ENCODE measurements at places on chromosomes 6 and 20. TPM values are rescaled to one million over a fixed set of nuclear protein-coding genes. Genes with fewer than 3 reads are reported as not detected.

DNA sequence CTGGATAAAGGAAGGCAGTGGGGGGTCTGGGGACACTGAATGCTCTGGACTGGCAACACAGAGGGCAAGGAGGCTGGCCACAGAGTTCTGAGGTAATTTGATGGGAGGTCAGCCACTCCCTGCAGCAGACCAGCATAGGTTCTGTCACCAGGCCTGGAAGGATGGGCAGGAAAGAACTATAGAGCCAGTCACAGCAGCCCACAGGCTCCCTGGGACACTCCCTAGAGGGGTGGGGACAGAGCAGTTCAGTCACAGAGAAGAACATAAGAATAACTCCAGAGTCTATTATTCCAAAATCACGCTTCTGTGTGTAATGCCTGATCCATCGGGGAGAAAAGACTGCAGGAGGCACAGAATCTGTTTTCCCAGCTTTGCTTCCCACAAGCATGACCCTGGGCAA, 19.6 kb downstream of the DYNLRB1 start:
- DNase-seq: no peak

DNA sequence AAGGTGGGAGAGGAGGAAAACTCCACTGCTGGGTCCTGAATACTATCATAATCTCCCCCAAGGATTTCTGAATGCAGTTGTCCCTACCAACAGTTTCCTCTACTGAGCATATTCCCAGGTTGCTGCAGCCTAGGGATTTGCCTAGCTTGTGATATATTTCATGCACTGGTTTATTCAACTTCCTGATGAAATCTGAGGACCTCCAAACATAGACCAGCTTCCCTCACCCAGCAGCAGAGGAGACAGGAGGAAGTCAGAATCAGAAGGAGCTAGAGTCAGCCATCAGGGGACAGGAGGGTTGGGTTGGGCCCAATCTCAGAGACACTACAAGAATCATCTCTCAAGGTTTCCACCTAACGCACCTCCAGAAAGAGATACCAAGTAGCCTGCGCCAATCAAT, 138.4 kb upstream of the TOP1 start:
- DNase-seq: no peak

DNA sequence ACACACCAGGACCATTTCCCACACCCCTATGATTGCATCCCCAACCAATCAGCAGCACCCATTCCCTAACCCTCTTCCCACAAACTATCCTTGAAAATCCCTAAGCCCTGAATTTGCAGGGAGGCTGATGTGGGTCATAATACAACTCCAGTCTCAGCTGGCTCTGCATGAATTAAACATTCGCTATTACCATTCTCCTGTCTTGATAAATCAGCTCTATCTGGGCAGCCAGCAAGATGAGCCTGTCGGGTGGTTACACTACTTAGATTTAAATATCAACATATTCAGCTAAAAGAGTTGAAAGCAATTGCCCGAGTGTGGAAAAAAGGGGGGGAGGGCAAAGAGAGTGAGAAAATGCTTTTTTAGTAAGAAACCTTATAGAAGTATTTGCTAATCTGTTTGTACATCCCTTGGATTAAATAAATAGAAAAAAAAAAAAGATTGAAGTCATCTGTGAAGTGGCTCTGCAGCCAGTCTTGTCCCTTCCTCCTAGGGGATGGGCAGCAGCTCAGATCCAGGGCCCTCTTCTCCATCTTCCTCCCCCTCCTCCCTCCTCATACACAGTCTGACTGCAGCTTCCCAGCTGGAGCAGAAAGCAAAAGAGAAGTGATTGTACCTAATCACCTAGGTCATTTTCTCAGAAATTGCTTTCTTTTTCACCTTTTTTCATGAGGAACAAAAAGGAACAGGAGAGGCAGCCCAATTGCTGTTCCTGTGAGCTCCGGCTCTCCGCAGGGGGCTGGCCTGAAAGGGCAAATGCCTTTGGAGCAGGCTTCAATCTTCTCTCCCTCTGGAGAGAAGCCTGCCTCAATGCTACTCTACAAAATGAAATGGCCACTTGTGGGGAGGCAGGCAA, 356.6 kb upstream of the SULF2 start:
- no peak for DNase-seq

- DNase-seq: no peak
Measured at GRCh38 chr6:119255492-119255891, 94.1 kb downstream of the MAN1A1 start.

DNA sequence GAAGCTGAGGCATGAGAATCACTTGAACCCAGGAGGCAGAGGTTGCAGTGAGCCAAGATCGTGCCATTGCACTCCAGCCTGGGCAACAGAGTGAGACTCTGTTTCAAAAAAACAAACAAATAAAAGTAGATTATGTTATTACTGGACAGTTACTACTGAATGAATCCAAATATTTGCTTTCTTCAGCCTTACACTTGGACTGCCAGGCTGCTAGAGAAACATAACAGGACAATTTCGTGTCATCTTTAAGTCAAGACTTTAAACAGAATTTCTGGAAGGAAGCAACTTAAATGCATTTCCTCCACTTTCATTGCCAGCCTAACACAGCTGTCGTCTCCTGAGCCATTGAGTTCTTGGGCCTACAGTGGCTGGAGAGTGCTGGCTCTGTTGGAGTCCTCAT, 42.0 kb upstream of the PRIM2 start:
- no peak for DNase-seq

DNA sequence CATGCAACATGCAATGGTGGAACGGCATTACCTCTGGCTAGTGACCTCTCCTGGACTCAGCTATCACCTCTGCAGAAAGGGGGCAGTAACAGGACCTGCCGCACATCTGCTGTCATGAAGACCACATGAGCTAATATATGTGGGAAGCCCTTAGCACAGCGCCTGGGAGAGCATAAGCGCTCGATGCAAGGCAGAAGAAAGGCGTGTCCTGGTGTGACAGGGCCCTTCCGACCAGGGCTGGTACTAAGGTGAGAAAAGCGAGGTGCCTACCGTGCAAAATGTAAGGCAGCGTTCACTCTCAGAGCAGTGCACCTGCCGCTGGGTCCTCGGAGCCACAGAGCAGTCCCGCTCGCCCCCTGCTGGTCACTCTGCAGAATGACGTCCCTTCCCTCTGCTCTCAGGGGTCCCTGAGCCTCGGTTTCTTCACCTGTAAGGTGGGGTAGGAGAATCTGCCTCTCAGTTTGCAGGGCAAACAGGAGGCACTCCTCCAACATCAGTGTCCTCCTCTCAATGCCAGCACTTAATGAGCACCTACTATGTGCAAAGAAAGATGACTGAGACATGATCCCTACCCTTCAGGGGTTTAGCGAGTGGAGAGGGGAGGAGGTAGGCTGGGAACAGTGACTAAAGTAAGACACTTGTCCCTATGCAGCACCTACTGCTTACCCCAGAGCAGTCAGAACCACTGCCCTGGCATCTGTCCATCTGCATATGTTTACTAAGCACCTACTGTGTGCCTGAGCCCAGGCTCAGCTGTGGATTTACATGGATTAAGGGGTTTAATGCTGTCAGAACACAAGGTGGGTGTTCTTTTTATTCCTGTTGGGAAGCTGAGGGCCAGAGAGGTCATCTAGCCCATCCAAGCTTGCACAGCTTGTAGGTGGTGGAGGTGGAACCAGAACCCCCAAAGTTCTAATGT, 41.1 kb upstream of the PTGIS start:
- DNase-seq: peak; percentile 59

DNA sequence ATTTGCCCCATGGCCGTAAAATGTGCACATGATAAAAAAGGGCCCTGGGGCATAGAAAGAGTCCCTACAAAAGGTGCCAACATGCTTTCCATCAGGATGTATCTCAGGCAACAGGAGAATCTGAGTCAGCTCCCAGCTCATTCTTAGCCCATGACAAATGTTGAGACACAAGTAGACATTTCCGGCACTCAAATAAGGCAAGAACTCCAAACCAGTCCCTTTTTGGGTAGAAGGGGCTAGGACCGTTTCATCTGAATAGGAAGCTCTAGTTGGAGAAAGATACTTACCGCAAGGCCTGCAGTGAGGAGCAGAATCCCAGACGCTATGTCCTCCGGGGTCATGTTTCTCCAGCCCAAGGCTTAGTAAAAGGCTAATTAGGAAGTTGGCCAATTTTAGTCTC, 261.0 kb upstream of the RIN2 start:
- DNase-seq: peak; percentile 5

GRCh38 chr6:101226677-101227135, 166.8 kb upstream of the GRIK2 start:
- peak; percentile 9 for DNase-seq

DNA sequence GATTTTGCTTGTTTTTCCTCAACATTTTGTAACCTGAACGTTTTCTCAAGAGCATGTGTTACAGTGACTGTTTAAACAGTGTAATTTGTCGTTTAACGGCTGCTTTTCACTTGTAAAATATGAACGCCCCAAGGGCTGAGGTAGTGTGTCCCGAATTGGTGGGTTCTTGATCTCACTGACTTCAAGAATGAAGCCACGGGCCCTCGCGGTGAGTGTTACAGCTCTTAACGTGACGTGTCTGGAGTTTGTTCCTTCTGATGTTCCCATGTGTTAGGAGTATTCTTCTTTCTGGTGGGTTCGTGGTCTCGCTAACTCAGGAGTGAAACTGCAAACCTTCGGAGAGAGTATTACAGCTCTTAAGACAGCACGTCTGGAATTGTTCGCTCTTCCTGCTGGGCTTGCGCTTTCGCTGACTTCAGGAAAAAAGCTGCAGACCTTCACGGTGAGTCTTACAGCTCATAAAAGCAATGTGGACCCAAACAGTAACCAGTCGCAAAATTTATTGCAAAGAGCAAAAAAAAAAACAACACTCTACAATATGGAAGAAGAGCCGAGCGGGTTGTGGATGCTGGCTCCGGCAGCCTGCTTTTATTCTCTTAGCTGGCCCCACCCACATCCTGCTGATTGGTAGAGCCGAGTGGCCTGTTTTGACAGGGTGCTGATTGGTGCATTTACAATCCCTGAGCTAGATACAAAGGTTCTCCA, 25.1 kb upstream of the TRIM27 start:
- no peak for DNase-seq

DNA sequence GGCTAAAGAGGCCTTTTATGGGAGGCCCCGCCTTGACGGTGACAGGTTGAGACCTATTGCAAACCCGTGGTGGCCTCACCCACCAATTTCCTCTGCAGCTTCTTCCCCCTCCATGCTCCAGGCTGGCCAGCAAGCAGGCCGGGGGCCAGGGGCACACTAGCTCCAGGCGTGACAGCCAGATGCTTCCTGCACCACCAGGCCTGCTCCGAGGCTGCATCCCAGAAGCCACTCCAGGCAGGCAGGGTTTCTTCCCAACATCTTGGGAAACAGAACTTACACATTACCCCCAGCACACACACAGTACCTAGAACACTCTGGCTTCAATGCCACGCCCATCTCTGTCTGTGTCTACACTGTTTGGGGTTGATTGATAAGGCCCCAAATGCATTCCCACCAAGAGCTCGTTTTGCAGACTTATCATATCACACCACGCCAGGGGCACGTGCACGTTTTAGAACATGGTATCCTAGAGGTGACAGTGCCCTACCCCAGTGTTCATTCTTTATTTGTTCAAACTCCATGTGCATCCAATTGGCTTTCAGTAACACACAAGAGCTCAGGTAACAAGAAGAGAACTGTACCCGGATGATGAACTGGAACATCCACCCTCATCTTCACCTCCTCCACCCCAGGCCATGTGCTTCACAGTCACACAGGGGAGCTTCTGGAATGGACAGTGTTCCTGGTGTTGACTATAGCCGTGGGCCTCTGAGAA, 221.4 kb upstream of the RREB1 start:
- no peak for DNase-seq

DNA sequence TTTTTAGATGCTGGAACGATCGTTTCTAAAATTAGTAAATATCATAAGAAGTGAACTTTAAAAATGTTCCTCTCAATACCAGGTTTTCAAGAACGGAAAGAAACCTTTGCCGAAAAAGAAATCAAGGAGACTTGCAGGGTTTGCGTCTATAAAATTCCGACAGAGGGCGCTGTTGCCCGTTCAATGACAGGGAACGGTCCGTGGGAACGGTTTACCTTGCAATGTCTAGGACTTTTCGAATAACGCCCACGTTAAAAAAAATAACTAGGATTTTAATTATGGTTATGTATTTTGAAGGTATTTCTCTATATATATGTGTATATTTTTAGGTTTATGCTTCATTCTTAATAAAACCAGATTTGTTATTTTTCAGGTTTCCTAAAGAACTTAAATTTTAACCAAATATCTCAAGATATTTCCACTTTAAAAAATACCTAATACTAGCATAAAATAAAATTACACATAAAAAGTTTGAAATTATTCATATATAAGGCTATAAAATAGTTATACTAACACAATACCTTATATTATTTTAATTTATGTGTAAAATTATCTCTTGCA, 2.5 kb upstream of the TFAP2B start:
- DNase-seq: peak; percentile 74

GRCh38 chr20:53306192-53306805, 287.3 kb downstream of the ZNF217 start:
- no peak for DNase-seq

GRCh38 chr6:16824845-16825685, 63.8 kb upstream of the ATXN1 start:
- DNase-seq: no peak

DNA sequence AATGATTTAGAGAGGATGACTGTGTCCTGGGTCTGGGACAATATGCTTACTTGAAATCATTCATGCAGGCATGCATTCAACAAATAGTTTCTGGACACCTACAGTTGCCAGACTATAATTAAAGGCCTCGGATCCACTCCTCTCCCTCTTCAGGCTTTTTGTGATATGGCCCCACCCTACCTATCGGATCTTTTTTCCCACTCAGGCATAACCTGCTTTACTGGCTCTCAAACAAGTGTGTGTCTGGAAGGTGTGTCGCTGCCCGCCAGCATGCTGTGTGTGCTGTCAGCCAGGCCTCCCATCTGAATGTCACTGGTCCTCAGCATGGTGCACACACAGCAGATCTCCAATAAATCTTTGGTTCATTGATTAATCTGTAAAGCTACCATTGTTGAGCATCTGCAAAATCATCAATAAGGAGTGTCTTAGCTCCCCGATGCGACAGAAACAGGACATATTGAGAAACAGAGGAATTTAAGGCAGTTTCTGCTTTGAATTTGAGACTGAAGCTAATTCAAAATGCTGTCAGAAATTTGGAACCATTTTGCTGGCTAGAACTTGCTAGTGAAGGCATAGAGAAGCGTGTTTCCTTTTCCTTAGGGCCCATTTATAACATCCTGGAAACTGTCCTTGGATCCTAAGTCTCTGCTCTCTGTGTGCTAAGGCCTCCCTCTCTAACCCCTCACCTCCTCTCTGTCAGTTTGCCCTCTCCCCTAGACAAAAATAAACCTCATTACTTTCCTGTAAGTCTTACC, 23.5 kb upstream of the CCN6 start:
- no peak for DNase-seq

Gene RUNX2
- total RNA-seq: 0.74 TPM

Gene SCUBE3
- 1.8 TPM for total RNA-seq

Gene CGA
- total RNA-seq: not detected

Gene NKX2-4
- total RNA-seq: not detected
